ENCODE measurements at places on chromosomes 3 and 15.

GRCh38 chr3:109363634-109364033, 26.3 kb upstream of the DPPA4 start:
- no peak for ATAC-seq

DNA sequence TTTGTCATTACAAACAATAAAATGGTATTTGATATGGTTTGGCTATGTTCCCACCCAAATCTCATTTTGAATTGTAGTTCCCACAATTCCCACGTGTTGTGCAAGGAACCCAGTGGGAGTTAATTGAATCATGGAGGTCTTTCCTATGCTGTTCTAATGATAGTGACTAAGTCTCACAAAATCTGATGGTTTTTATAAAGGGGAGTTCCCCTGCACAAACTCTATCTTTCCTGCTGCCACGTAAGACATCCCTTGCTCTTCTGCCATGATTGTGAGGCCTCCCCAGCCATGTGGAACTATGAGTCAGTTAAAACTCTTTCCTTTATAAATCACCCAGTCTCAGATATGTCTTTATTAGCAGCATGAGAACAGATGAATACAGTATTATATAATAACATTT, 15.4 kb upstream of the AADAC start:
- no peak for ATAC-seq

GRCh38 chr15:41285285-41285684, 47.1 kb downstream of the OIP5 start:
- ATAC-seq: no peak

DNA sequence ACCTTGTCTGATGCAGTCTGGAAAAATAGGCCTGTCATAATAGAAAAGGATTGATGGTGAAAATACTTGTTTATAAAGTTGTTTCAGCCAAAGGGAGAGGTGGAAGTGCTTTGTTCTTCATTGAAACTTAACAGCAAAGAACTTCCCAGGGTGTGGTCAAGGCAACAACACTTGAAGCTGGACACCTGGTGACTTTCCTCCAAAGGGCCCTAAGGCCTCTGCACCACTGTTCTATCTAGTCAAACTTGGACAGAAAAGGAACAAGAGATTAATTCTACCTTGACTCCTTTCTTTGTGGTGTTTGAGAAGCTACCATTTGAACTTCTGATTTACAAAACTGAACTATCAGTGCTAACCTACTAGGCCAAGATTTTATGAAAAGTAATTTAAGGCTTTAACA, 102.0 kb downstream of the CMSS1 start:
- ATAC-seq: no peak

GRCh38 chr15:99076555-99077308, 28.1 kb upstream of the SYNM start:
- peak; percentile 94 for ATAC-seq

DNA sequence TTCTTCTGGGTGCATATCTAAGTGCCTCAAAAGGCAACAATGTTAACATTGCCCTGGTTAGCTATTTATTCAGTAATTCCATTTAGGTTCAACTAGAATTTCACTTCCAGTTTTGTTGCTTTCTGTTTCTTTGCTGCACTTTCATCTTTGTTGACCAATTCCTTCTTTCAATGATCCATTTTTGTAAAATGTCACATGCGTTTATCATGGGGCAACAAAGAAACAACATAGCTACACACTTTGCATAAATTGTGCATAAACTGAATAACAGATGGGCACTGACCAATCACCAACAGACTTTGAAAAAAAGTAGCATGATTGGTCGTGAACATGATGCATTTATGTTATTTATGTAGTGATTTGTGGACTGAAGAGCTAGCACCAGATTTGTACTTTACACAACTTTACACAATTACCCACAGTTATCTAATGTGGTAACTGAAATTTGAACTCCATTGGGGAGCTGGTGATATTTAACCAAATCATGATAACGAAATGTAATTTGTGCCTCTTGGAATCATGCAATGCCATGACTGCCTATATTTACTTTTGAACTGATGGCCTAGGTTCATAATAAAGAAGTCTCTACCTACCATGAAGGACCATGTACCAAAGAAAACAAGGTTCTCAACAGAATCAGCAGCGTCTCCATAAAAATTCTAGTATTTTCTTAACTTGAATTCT, 7.1 kb upstream of the CPOX start:
- ATAC-seq: no peak

GRCh38 chr3:66577426-66578203, 76.8 kb upstream of the LRIG1 start:
- no peak for ATAC-seq

- peak; percentile 89 for ATAC-seq
Measured at GRCh38 chr15:51121118-51121517, 26.4 kb upstream of the TNFAIP8L3 start.

- ATAC-seq: peak; percentile 74
Measured at GRCh38 chr3:134601539-134602439, 49.0 kb downstream of the KY start.

DNA sequence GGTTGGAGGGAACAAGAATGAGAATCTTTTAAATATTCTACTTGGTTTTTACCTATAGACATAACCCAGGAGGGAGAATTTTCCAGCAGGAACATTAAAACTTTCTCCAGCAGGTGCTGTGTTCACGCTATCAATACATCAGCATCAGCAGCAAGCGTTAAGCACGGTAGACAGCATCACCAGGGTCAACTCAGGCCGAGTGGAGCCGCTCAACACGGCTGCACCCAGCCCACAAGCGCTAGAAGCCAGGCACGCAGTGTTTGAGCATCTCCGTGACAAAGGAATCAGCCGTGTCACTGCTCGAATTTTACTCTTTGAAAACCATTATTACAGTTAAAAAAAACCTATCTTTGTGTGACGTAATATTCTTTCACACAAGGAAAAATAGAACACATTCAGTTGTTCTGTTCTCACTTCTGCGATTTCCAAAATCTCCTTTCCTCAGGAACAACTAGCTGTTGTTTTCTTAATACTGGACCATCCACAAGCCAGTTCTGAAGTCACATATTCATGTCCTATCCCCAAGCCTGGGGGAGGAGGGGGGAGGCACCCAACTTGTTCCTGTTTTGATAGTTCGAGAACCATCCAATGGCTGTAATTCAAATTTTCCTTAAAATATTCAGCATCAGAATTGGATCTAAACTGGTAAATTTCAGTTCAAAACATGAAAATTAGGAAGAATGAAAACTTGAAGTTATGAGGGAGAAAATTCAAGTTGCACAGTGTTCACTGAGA, 77.9 kb downstream of the ADAMTS17 start:
- ATAC-seq: no peak

DNA sequence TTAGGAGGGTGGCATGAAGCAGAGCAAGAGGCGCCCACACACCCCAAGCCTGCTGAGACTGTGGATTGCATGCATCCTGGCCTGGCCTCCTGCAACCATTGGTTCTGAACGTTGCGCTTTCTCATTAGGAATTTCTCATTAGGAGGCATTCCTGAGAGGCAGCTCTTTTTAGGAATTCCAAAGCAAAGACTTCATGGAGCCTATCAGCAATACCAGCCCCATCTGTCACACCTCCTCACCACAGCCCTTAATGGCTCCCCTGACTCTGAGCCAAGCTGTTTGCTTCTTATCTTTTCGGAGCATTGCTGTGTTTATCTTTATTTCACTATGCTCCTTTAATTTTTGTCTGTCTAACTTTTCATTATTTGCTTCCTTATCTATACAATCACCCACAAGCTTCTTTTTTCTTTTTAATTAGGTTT, 226.9 kb downstream of the CACNA2D3 start:
- no peak for ATAC-seq

- ATAC-seq: no peak
Measured at GRCh38 chr3:123373474-123373987, 75.4 kb downstream of the ADCY5 start.

GRCh38 chr3:133396906-133397305, 3.0 kb upstream of the BFSP2 start:
- no peak for ATAC-seq

GRCh38 chr3:65398953-65399352, 639.8 kb downstream of the MAGI1 start:
- no peak for ATAC-seq

- ATAC-seq: peak; percentile 61
Measured at GRCh38 chr15:70281261-70281810, 183.6 kb upstream of the TLE3 start.

GRCh38 chr3:46386205-46386604, 15.5 kb downstream of the CCR5 start:
- ATAC-seq: no peak

GRCh38 chr3:139982404-139982803, 47.4 kb downstream of the CLSTN2 start:
- no peak for ATAC-seq

- peak; percentile 71 for ATAC-seq
Measured at GRCh38 chr3:70824773-70825172, 512.3 kb upstream of the MDFIC2 start.

- no peak for ATAC-seq
Measured at GRCh38 chr3:133776794-133777438, 28.7 kb upstream of the SRPRB start.

DNA sequence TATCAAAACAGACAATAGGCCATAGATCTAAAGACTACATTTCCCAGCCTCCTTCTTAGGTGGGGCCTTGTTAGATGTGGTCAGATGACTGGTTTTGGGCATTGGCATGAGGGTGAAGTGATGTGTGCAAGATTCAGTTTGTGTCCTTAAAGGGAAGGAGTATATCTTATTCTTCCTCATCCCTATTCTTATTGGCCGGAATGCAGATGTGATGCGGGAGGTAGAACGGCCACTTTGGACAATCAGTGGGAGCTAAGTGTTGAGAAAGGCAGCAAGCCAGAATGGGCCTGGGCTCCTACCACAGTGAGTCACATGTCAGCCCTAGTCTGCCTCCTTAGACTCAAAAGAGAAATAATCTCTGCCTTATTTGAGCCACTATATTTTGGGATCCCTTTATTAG, 89.8 kb upstream of the MEX3B start:
- ATAC-seq: no peak

DNA sequence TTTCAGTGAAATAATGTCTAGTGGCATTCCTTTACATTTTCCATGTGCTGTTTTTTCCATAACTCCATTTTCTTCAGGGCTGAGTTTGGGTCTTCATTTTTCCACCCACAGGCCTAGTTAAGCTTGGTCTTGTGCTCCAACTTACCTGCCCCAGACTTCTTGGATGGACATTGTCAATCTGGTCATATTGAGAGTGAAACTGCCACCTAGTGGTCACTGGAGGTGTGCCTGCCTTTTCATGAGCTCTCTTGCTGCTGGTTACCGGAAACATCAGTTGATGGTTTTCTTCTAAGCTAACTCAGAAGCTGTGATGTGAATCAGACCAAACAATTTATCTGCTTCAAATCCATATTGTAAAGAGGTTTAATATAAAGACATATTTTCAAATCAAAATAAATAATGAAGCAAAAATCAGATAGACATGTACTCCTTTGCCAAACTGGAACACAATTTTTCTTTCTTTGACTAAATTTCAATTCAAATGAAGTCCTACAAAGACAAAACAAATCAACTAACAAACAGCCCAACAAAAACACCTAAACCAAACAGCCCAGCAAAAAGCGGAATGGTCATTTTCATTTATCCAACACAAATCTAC, 135.1 kb upstream of the RASGRP1 start:
- ATAC-seq: peak; percentile 72

GRCh38 chr3:177337541-177338331, 140.5 kb upstream of the TBL1XR1 start:
- peak; percentile 24 for ATAC-seq

GRCh38 chr15:90099868-90100831, 2.1 kb downstream of the IDH2 start:
- no peak for ATAC-seq

- no peak for ATAC-seq
Measured at GRCh38 chr3:154766765-154767503, 313.2 kb upstream of the MME start.

GRCh38 chr15:77004189-77004588, 9.3 kb downstream of the PSTPIP1 start:
- no peak for ATAC-seq

- no peak for ATAC-seq
Measured at GRCh38 chr3:111924283-111924682, 54.5 kb upstream of the ABHD10 start.

- no peak for ATAC-seq
Measured at GRCh38 chr3:195129644-195130492, 141.1 kb downstream of the XXYLT1 start.

DNA sequence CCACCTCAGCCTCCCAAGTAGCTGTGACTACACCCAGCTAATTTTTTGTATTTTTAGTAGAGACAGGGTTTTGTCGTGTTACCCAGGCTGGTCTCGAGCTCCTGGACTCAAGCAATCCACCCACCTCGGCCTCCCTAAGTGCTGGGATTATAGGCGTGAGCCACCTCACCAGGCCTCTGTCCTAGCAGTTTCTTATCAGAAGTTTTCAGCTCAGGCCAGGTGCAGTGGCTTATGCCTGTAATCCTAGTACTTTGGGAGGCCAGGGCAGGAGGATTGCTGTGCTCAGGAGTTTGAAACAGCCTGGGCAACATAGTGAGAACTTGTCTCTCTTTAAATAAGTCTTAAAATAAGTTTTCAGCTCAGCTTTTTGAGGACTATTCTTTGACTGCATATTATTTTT, 48.4 kb downstream of the SGO1 start:
- ATAC-seq: no peak

GRCh38 chr15:98226149-98226548, 265.6 kb downstream of the ARRDC4 start:
- ATAC-seq: no peak

Measured in SK-N-SH treated with all-trans-retinoic acid at 6 μM for 48 hours (cell line).